ENCODE measurements at places on chromosomes 12 and 14. TPM values are rescaled to one million over a fixed set of nuclear protein-coding genes. Genes with fewer than 3 reads are reported as not detected.

Gene EML1
- total RNA-seq: 45.4 TPM

Gene VRTN
- not detected for total RNA-seq

Gene IL22
- total RNA-seq: not detected

Gene COPS7A
- 53.9 TPM for total RNA-seq

All from A549 treated with ZK216348 at 1 μM for 4 hours (cell line).